ENCODE measurements at places on chromosomes 7 and 10.

- DNase-seq = no peak
Observed at GRCh38 chr7:81600608-81601007, 169.2 kb downstream of the HGF start.

DNA sequence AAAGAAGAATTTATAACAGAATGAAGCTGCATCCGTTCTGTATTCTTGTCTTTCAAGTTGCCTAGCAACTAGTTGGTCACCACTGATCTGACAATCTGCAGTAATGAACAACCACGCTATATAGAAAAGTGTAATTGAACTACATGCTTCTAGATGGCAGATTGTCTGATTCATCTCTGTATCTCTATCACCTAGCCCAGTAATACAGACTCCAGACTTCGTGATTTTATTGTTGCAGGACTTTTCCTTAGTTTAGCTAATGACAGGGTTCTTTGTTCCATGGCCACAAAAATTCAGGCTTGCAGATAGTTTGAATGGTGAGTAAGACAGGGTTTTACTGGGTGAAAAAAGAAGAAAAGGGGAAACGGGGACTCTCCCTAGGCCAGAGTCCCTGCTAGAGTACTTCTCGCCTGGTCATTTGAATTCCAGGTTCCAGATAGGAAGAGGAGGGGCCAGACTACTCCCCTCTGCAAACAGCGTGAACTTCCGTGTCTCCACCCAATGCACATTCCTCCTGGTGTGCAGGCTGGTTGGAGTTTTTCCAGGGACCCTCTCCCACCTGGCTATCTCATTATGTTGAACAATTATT, 45.9 kb downstream of the COL1A2 start:
- DNase-seq = peak; percentile 25

- no peak for DNase-seq
Observed at GRCh38 chr10:6665847-6666246, 85.8 kb upstream of the PRKCQ start.

- no peak for DNase-seq
Observed at GRCh38 chr7:44967571-44968446, 11.0 kb downstream of the MYO1G start.
